ENCODE measurements at places on chromosomes 1 and 21. TPM values are rescaled to one million over a fixed set of nuclear protein-coding genes. Genes with fewer than 3 reads are reported as not detected.

- no peaks in the 10 kb centered on the region for H3K36me3 ChIP-seq
- H3K27ac ChIP-seq: no peak overlapping the region
- DNase-seq: no peak
Measured at GRCh38 chr1:94942171-94943128, 15.5 kb upstream of the CNN3 start.

DNA sequence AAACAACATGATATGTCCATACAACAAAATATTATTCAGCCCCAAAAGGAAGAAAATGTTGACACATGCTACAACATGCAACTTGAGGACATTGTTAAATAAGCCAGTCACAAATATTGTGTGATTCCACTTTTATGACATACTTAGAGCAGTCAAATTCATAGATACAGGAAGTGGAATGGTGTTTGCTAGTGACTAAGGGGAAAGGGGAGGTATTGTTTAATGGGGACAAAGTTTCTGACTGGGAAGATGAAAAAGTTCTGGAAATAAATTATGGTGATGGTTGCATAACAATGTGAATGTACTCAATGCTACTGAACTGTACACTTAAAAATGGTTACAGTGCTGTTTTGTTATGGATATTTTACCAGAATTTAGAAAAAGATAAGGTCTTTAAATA lies 77.7 kb downstream of the RHOU start:
- H3K27ac ChIP-seq: no peak overlapping the region
- H3K4me3 ChIP-seq: no peak overlapping the region
- H3K36me3 ChIP-seq: no peaks in the 10 kb centered on the region
- H3K4me1 ChIP-seq: no peaks in the 10 kb centered on the region

DNA sequence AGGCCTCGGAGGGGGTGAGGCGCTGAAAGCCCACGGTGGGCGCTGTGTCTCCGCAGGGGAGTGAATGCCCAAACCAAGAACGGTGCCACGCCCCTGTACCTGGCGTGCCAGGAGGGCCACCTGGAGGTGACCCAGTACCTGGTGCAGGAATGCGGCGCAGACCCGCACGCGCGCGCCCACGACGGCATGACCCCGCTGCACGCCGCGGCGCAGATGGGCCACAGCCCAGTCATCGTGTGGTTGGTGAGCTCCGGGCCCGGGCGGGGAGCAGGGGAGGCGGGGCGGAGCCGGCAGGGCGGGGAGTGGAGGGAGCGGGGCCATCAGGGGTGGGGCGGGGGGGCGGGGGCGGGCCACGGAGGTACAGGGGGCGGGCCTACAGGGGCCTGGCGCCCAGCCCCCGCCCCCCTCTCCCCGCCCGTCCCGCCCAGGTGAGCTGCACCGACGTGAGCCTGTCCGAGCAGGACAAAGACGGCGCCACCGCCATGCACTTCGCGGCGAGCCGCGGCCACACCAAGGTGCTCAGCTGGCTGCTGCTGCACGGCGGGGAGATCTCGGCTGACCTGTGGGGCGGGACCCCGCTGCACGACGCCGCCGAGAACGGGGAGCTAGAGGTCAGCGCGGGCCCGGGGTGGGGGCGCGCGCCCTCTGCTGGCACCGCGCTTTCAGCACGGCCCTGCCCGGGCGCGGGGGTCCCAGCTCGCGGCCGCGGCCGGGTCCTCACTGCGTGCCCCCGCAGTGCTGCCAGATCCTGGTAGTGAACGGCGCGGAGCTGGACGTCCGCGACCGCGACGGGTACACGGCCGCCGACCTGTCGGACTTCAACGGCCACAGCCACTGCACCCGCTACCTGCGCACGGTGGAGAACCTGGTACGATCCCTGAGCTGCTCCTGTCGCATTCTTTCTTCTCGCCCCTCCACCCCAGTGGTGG lies 15.9 kb downstream of the ESPN start:
- DNase-seq: no peak
- no peak overlapping the region for H3K27ac ChIP-seq
- H3K4me1 ChIP-seq: no peaks in the 10 kb centered on the region
- H3K27me3 ChIP-seq: peaks cover 9% of the 10 kb centered on the region
- H3K36me3 ChIP-seq: no peaks in the 10 kb centered on the region
- H3K4me3 ChIP-seq: peak overlapping the region; percentile 30

DNA sequence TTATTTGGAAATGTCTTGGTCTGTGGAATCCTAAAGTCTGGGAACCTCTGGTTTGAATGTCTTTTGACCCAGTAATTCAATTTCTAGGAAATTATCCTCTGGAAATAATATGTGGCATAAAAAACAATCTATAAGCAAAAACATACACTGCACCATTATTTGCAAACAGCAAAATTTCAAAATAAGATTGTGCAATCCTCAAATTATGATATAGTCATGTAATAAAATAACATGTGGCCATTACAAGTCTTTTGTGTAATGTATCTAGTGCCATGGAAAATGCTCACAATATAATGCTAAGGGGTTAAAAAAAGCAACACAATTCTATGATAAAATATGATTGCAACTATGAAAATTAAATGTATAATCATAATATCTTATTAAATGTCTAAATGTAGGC lies 312.9 kb upstream of the RUNX1 start:
- H3K4me3 ChIP-seq: no peak overlapping the region
- H3K4me1 ChIP-seq: no peaks in the 10 kb centered on the region
- DNase-seq: no peak
- no peaks in the 10 kb centered on the region for H3K27me3 ChIP-seq
- no peaks in the 10 kb centered on the region for H3K36me3 ChIP-seq
- no peak overlapping the region for H3K27ac ChIP-seq

ANGPTL1 gene
- total RNA-seq: 30.8 TPM

DNA sequence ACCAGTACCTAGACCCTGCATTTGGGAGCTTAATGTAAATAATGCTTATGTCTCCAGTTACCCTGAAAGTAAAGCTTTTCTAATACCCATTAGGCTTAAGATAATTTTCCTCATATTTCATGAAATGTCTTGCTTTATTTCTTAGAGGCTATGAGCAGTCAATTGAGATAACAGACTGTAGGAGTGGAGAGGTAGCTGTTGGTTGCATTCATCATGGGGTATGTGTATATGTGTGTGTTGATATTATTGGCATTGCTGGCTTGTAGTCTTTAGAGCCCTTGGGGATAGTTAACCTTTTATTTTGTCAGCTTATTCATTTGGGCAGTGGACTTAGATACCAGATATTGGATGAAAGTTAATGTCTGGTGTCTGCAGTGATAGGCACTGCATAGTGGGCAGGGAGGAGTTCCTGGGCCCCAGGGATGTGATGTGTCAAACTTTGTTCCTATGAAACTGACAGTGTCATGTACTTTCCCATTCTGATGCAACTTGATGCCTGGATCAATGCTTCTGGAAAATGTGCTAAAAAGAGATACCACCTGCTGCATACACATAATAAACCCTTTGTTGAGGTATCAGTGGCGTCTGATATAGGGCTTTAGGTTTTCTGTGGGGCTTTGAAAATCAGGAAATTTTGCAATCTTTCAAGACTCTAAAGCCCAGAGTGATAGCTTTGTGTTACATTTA lies 83.9 kb downstream of the MAST2 start:
- no peaks in the 10 kb centered on the region for H3K27me3 ChIP-seq
- no peak overlapping the region for H3K27ac ChIP-seq
- peaks cover 8% of the 10 kb centered on the region for H3K4me1 ChIP-seq
- no peaks in the 10 kb centered on the region for H3K36me3 ChIP-seq

DNA sequence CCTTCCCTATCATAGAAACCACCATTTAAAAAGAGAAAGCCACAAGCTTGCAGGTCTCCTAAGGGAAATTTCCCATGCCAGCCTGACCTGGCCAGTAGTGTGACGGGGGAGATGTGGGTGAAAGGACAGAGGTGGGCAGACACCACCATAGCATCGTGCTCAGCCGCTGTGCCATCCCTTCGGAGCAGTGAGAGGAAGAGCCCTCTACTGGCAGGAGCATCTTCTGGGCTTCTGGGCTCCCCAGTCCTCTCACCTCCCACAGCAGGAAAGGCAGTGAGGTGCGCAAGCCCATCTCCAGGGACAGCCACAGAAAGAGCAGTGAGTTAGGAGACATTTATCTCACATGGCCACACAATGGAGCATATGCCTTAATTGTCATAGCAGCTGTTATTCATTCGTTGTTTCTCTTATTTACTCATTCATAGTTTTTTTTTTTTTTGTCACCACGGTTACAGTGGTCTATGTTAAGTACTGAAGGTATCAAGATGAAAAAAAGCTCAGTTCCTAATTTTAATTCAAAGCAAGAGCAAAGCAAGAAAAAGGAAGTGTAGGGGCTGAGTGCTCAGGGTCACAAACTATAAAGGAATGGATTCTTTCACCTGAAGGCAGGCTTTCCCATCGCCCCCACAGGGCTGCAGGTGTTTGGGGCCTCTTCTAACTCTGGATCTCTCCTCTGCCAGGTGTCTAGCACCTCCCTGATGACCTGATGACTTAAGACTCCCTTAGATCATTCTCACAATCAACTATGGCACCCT lies 48.8 kb upstream of the CAMK1G start:
- no peak overlapping the region for H3K4me3 ChIP-seq
- no peak overlapping the region for H3K27ac ChIP-seq
- H3K4me1 ChIP-seq: no peaks in the 10 kb centered on the region
- no peak for DNase-seq
- H3K36me3 ChIP-seq: no peaks in the 10 kb centered on the region

DNA sequence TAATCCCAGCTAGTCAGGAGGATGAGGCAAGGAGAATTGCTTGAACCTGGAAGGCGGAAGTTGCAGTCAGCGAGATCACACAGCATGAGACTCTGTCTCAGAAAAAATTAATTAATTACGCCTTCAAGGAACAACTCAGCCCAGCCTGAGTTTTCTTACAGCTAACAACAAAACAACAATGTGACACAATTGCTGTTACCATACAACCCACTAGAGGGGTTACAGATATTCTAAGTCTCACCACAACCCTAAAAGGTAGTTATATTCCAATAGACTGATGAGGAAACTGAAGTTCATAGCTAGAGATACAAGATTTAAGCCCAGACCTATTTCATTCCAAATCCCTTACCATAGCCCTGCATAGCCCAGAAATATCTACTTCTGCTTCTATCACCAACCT lies 2.9 kb upstream of the LRRC8C start:
- DNase-seq: no peak
- H3K27ac ChIP-seq: no peak overlapping the region
- H3K4me3 ChIP-seq: no peak overlapping the region
